ENCODE measurements at places on chromosomes 11 and 22.

GRCh38 chr22:24485608-24486007 is 9.5 kb upstream of the UPB1 start:
- DNase-seq, result no peak

- DNase-seq, result no peak
Observed at GRCh38 chr11:110207123-110207522, 89.3 kb downstream of the RDX start.

- no peak for DNase-seq
Observed at GRCh38 chr22:47121791-47122190, 359.3 kb downstream of the TBC1D22A start.

- no peak for DNase-seq
Observed at GRCh38 chr11:87634331-87634730, 540.9 kb downstream of the RAB38 start.

GRCh38 chr11:28632338-28632737 is 524.1 kb downstream of the METTL15 start:
- DNase-seq, result no peak

All from cortex of kidney (tissue), 1 donor.